ENCODE measurements at places on chromosomes 4 and X.

DNA sequence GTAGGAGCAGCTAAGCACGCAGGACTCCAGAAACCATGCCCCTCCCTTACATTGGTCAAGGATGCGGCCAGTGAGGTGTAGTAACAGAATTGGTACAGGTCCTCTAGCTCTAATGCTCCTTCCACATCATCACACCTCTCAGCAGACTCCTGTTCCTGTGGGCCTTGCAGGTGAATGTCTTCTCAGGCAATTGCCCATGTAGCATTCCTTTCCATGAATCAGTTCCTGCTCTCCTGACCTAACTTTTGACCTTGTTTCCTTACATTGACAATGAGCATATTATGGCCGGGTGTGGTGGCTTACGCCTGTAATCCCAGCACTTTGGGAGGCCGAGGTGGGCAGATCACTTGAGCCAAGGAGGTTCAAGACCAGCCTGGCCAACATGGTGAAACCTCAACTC lies 31.3 kb downstream of the MAP7D3 start:
- no peak for DNase-seq

- no peak for DNase-seq
Measured at GRCh38 chr4:172830295-172830764, 338.3 kb upstream of the GALNT7 start.

- DNase-seq, result peak; percentile 87
Measured at GRCh38 chr4:24912252-24913118, at the start of gene CCDC149. Gene CCDC149 (minus strand): TSS chr4:24913042. CDS start chr4:24912864, 178 bp downstream.

GRCh38 chr4:19945979-19946380 lies 305.7 kb upstream of the SLIT2 start:
- DNase-seq, result no peak

DNA sequence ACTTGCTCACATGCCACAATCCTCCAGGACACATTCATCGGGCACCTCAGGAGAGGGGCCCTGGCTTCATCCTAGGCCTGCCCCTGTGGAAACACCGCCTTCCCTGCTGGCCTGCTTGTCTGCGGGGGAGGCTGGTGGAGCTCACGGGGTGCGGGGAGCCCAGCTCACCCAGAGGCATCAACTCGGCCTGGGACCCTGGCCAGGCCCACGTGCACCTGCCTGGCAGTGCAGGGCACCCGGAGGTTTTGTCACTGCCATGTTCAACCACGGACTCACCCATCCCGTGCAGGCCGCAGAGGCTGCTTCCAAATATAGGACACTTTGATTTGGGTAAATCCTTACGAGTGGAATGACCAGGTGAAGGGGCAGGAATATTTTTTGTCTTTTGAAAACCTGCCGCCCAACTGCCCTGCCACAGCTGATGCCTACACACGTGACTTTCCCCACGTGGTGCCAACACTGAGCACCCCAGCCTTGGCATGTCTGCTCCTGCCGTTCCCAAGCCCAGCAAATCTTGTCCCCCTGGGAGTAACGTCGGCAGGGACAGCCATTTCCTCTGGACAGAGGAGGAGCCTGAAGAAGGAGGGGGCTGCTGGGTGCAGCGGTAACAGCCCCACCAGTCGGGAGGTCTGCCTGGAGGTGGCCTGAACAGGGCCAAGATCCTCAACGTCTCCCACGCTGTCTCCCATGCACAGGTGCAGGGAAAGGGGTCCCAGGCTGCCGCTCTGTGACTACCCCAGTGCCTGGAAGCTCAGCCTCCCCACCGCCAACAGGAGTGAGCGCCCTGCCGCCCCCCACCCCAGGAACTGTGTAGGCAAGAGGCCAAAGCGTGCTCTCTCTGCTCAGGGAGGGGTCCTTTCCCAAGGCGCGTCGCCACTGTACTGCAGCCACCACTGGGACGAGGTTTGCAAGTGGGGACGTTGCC lies 8.5 kb downstream of the MXD4 start:
- peak; percentile 57 for DNase-seq

DNA sequence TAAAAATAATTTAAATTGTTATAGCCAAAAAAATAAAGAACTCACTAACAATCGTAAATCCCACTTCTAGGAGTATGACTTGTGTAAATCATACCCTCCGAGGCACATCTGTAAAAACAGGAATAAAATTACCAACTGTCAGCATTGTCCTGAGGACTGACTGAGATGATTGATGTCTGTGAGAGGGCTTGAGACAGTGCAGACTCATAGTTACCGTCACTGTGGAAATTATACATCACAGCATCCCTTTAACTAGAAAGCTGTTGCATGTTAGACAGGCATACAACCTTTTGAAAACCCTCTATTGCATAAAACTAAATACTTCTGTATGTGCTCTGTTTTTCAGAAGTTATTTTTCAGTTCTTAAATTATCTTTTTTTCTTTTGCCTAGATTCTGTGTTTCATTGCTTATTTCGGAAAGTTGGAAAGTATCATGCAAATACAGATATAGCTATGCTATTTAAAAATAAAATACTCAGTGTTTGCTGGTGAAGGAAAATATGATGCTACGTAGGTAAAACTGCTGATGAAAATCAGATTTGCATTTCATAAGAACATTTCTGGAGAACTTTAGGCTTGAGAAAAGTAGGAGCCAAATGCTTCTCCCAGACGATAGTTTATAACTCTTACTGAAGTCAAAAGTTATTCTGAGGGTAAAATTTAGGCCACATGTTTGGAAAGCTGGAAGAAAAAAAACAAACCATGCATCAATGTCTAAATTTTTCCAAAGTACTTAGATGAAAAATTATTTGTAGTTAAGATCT lies 13.6 kb upstream of the RBPJ start:
- no peak for DNase-seq

DNA sequence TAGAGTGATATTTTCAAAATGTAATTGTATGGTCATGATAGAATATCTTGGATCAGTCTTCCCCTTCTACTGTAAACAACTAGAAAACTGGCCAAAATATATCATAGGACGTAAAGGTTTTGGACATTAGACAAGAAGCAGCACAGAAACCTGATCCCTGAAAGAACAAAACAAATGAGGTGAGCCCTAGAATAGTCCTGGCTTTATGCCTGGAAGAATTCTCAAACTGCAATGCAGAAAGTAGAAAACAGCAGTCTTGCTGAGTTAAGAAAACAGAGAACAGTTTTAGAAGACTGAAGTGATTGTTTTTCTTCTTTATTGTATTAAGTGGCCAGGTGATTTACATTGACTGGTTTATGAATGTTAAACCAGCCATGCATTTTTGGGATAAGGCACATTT lies 19.5 kb downstream of the NSUN7 start:
- no peak for DNase-seq

GRCh38 chr4:114598191-114599121 lies at the start of gene UGT8:
Gene UGT8 (plus strand): TSS chr4:114598807. CDS start chr4:114622881, 24,074 bp downstream.
- DNase-seq, result peak; percentile 81

DNA sequence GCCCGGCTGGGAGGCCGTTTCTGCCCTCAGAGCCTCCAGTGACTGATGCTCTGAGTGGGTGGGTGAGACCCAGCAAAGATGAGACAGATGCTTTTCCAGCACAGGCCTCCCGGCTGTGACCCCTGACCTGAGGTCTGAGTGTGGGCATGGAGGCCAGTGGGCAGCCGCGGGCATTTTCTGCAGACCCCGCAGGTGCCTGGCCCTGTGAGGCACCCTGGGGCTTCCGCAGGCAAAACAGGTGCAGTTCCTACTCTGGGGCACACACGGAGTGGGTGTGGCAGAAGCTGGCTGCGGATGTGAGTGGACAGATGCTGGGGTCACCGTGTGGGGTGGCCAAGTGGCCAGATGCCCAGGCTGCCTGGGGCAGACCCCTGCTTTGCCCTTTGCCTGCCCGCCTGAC lies 14.8 kb downstream of the HTRA3 start:
- peak; percentile 50 for DNase-seq

DNA sequence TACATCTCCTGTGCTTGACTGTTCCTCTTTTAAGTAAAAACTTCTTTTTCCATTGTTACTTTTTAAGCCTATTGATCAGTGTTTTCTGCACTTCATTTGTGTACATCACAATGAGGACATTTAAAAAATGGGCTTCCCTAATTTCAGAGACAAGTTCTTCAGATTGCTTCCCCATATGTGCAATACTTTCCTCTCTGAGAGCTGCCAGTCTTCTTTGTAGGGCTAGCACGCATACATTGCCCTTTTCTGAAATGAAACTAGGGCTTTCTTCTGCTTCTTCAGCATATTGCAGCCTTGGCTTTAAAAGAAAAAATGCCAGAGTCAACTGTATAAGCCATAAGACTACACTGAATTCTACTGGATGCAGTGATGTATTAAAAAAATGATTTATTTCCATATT lies 37.8 kb downstream of the FAT4 start:
- DNase-seq, result no peak

DNA sequence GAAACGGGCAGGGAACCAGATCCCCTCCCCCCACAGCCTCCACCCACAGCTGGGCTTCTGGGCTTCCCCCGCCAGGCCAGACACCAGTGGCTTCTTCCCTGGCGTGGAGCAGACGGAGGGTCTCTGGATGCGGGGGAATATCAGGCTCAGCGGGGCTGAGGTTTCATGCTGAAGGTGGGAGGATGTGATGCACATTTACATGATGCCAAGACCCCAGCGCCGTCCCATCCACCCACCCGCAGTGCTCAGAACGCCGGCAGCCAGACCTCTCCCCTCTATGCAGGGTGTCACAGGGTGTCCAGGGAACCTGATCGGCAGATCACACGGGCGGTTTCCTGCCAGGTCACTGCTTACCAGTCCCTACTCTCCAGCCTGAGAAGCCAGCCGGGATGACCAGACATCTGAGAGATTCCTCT lies 12.8 kb upstream of the TNIP2 start:
- DNase-seq, result peak; percentile 82

GRCh38 chr4:41232406-41232805 lies 18.1 kb upstream of the APBB2 start:
- DNase-seq, result no peak

GRCh38 chrX:7074148-7074907 lies 73.2 kb upstream of the STS start:
- DNase-seq, result no peak

DNA sequence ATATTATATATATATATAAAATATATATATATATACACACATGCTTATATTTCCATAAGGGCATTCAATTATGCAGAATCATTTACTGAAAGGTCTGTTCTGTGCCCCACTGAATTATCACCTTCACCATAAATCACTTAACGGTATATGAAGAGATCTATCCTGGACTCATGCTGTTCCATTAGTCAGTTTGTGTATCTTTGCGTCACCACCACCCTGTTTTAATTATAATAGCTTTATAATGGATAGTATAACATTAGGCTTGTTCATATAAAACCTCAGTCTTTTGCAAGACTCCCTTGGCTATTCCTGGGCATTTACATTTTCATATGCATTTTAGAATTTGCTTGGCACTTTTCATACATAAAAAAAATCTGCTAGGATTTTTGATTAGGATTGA lies 19.1 kb downstream of the WDR17 start:
- no peak for DNase-seq

GRCh38 chr4:78343682-78344081 lies 207.9 kb upstream of the ANXA3 start:
- DNase-seq, result no peak

DNA sequence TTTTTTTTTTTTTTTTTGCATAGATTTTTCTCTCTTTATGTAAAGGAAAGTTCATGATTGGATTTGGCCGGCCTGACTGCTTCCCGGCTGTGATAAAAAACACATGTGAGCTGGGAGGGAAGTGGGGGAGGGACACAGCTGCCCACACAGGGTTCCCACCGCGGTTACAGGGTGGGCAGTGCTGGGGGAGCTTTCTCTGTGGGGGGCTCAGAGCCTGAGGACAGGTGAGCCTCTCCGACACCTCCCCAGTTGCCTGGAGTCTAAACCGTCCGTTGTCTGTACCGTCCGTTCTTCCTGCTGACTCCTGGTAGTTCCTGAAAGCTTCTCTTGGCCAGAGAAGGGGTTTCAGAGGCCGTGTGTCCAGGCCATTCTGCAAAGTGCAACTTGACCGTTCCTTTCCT lies 21.8 kb downstream of the SHOX start:
- DNase-seq, result peak; percentile 59

GRCh38 chr4:76216524-76216923 lies 2.9 kb upstream of the SCARB2 start:
- no peak for DNase-seq

DNA sequence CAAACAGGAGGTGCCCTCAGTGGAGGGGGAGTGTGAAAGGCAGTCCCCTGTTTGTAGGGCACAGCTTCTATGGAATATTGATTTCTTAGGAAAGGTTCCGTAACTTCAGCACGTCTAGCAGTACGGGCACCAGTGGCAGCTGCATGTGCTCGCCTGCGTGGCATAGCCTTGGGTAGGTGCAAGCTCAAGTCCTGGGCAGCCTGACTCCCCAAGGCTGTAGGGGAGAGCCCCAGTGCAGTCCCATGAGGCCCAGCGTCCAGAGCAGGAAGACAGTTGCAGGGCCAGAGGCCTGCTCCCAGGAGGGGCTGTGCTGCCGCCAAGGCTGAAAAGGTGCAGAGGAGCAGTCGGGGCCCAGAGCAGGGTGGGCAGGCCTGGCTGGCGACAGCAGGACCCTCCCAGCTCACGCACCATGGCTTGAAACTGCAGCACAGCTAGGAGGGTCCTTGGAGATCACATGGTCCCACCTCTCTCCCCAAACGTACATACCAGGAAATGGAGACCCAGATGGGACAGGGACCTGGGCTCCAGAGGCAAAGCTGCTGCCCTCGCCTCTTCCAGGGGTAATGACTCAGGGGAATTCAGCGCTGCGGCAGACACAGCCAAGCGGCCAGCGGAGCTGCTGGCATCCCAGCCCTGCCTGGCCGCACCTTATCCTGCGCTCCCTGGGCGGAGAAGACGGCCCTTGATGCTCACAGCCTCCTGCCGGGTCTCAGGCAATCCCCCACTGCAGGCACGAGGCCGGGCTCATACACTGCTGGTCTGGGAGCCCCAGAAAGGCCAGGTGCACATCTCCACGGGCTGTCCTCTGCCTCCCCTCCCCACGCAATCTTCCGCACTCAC lies 6.0 kb upstream of the DUSP9 start:
- no peak for DNase-seq

GRCh38 chr4:142278663-142279062 lies 567.4 kb downstream of the INPP4B start:
- no peak for DNase-seq

- DNase-seq, result no peak
Measured at GRCh38 chr4:158521484-158522088, at the start of gene RXFP1. Gene RXFP1 (plus strand): TSS chr4:158521882. CDS start chr4:158521977, 95 bp downstream.

GRCh38 chr4:77615153-77615552 lies 9.5 kb downstream of the CXCL13 start:
- DNase-seq, result no peak

DNA sequence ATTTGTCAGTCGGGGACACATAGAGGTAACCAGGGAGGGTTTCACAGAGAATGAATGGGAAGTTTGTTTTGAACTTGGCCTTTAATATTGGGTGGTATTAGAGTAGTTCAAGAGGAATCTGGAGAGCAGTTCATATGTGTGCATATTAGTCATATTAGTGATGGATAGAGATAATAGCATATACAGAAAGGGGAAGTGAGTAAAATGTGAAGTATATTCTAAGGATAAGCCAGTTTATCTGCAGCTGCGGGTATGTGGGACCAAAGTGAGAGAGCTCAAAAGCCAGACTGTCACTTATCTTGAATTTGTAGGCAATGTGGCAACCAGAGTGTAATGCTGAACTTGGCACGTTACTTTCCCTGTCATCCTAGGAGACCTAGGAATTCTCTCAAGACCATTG lies 169.9 kb downstream of the AFF2 start:
- no peak for DNase-seq

All from posterior vena cava (tissue), 2 donors.